NCI-H1417 (cell line): ENCODE measurements at places on chromosomes 3 and 15.

DNA sequence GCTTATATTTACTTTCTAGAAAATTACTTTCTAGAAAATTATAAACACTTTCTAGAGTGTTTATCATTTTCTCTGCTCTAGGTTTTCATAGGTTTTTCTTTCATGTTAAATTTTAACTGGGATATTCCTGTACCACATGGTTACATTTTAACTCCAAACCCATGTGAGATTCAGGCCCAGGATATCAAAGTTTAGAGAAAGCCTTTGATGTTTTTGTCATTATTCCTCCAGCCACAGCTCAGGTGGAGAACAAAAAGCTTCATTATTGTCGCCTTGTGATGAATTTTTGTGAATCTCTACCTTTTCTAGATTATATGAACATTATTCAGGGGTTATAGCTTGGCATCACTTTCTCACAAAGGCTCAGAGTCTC, 816.0 kb downstream of the SQOR start:
- DNase-seq, result no peak

GRCh38 chr3:160941885-160942494, 163.2 kb downstream of the B3GALNT1 start:
- no peak for DNase-seq

DNA sequence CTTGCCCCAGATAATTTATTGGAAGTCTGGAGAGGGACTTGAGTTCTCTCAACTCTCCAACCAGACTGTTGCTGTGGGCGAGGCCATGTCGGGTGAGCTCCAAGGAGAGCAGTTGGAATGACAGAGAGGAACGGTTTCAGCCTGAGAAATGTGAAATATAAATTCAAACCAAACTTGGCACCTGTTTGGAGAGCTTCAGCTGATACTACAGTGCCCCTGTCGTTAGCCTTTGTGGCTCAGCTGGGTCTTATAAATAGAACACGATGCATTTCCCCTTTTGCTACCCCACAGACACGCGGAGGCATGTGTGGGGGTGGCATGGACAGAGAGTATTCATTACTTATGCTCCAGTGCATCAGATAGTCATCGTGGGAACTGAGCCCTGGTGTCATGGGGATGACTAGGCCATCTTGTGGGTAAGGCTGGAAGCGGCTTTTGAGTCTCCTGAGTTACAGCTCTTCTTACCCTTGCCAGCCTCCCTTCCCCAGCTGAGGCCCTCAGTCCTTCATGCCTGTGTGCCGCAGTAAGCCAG, 15.6 kb downstream of the SMAD3 start:
- no peak for DNase-seq

DNA sequence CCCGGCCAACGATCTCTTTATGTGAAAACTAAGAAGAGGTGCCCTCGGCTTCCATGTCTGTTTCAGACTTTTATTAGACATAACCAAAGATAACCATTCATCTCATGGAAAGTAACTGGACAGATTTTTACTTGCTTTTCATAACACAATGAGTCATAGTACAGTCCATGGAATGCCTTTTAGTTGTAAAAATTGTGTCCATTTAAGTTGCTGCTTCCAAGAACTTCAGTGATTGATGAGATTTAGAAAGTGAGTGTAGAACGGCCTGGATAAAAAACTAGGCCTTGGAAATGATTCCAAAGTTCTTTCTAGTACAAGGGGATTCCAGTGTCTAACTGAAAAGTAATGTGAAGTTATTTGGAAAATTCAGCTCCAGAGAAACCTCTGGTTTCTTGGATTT, 10.8 kb downstream of the EIF2AK4 start:
- no peak for DNase-seq
